Activated CD8-positive, alpha-beta memory T cell treated with anti-CD3 and anti-CD28 coated beads for 4 hours (primary cell): ENCODE measurements at places on chromosomes 7 and 10.

DNA sequence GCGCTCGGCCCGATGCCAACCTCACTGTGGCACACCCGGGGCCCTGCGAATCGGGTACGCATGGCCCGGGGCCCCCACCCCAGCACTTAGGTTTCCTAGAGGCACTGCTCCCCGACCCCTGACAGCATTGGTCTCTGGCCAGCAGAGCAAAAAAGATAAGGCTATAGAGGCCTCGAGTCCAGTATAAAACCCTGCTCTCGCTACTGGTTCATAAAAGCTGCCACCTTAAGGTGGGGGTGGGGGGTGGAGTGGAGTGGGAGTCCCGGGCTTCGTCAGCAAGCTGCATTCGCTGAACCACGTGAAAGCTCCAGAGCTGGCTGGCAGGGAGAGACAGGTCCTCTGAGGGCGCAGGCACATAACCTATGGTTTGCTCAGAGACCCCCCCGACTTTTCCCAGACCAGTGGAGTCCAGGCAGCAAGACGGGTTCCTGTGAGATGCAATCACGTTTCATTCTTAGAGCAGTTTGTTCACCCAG lies 1.3 kb downstream of the KAZALD1 start:
- DNase-seq = no peak

DNA sequence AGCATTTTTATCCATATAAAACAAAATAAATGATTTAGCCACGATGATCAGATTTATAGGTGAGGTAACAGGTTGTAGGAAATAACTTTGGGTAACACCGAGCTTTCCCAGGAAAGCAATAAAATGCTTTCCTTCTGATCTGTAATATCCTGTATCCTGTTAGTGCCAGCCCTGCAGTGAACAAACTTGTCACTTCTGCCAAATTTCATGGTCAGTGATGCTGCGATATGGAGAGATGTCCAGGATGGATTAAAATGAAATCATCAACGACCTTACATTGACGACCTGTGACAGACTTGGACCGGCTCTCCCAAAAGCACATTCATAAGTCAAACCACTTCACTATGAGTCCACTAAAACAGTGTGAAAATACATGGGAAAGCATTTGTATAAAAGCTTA lies 608.0 kb upstream of the NRP1 start:
- DNase-seq = no peak

GRCh38 chr7:45461026-45461425 lies 113.1 kb upstream of the ADCY1 start:
- DNase-seq = no peak

GRCh38 chr10:97048649-97049427 lies 136.9 kb downstream of the SLIT1 start:
- no peak for DNase-seq

GRCh38 chr7:26782501-26782900 lies 81.9 kb downstream of the SKAP2 start:
- DNase-seq = no peak

GRCh38 chr10:24574161-24574560 lies 149.5 kb downstream of the ARHGAP21 start:
- DNase-seq = no peak

- DNase-seq = no peak
These were observed 1237.3 kb downstream of the XPNPEP1 start for GRCh38 chr10:108685863-108686531.

DNA sequence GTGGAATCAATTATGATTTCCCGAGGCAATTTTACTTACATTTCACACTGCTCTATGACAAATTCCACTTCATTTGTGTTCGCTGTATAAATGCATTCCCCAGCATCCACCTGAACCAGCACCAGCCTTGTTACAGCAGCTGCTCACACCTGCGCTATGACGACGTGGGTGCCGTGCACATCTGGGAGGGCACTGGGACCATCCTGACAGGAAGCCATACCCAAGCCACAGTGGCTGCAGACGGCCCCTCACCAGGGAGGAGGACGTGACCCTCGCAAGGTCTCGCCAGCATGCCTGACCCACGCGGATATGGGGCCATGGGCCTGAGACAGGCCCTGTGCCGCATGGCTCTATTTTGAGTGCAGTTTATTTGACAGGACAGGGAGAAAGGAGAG lies 201.3 kb downstream of the MAD1L1 start:
- no peak for DNase-seq
